AML-193 (cell line): ENCODE measurements at places on chromosomes 2 and 18.

- DNase-seq, result no peak
Observed at GRCh38 chr2:38116762-38117161, 40.8 kb upstream of the CYP1B1 start.

- no peak for DNase-seq
Observed at GRCh38 chr2:46098621-46099062, 198.6 kb upstream of the EPAS1 start.

DNA sequence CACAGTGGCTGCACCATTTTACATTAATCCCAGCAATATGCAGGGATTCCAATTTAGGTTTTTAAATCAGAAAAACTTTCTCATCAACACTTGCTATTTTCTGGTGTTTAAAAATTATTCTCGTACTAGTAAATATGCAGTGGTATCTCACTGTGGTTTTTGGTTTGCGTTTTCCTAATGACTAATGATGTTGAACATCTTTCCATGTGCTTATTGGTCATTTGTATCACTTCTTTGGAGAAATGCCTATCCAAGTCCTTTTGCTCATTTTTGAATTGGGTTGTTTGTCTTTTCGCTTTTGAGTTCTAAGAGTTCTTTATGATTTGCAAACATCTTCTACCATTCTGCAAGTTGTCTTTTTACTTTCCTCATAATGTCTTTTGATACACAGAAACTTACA is 62.1 kb upstream of the TCF7L1 start:
- DNase-seq, result no peak

- DNase-seq, result no peak
Observed at GRCh38 chr2:215644233-215644897, 208.5 kb upstream of the FN1 start.

DNA sequence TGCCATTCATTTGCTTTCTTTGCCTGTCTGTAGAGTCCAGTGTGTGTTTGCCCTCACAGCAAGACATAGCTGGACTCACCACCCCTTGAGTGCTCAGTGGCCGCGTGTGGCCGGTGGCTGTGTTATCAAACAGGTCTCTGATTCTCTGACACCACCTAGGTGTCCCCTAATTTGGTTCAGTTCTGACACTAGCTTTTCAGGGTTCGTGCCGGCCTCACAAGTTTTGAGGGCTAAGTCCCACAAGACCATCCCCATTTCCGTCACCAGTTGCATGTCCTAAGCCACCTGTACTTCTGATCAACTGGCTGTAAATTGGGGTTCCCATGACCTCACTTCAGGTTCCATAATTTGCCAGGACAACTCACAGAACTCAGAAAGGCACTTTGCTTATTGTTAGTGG is 23.5 kb downstream of the NCK2 start:
- DNase-seq, result no peak

DNA sequence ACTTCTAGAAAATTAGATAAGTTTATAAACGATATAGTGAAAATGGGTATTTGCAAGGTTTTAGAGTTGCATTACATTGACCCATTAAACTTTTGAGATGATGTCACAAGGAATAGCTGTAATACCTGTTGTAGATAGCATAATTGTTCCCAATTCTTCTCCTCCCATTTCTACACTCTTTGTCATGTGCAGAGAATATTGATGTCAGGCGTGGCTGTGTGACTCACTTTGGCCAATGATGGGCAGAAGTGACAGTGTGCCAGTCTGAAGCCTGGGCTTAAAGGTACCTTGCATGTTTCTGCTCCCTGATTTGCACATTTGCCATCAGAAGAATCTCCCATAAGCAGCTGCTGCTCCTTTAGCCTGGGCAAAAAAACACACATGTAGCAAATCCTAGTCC is 26.9 kb upstream of the CCBE1 start:
- no peak for DNase-seq

DNA sequence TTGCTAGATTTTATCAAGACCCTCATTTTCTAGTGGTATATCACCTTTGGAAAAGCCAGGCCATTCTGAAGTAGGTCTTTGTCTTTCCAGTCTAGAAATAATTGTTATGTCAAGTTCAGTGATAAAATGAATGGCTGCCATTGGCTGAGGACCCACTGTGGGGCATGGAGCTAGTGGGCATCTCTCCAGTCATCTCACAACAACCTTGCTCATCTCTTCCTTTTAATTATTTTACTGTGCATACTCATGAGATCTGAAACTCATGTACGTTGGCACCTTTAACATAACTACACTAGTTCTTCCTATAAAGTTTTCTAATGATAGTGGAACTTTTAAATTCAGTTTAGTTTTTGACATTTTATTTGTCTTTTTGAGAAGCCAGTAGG is 240.9 kb downstream of the SLC8A1 start:
- DNase-seq, result no peak

DNA sequence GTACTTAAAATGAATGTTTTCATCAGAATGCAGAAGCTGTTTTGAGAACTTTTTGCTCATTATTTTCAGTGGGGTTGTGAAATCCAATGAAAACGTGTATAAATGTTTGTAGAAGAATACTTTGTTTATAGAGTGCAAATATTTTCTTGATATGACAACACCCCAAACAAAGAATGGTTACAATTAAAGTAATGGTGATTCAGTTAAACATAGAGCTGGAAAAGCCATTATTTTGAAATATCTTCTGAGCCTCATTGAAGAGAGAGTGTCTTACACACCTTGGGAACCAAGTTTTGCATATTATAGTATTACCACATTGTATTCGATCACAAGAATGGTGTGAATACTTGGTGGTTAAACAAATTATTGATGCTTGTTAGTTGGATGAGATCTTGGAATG is 48.7 kb downstream of the SPTBN1 start:
- DNase-seq, result no peak

DNA sequence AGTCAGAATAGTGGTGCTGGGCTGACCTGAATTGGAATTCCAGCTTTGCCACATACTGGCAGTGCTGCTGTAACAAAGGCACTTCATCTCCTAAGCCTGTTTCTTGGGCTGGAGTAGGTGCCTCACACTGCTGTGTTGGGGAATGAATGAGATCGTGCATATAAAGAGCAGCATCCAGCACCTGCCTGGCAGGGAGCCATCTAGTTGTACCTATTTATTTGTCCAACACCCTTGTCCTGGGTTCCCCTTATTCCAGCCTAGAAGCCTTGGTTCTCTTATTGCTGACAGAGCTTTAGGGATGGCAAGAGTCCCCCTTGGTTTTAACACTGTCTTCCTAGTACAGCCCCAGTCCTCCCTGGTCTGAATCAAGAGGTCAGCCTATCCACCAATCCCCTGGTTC is 275.3 kb upstream of the RAB12 start:
- DNase-seq, result no peak
